ENCODE measurements at places on chromosomes 4 and X. TPM values are rescaled to one million over a fixed set of nuclear protein-coding genes. Genes with fewer than 3 reads are reported as not detected.
A peak's percentile ranks its signal among the peaks of the same experiment; 100 is the strongest.

GRCh38 chr4:2696423-2696822 lies 59.7 kb downstream of the TNIP2 start:
- DNase-seq, result no peak

- peak; percentile 17 for DNase-seq
These were observed 107.5 kb upstream of the ACSL4 start for GRCh38 chrX:109840585-109840984.

DNA sequence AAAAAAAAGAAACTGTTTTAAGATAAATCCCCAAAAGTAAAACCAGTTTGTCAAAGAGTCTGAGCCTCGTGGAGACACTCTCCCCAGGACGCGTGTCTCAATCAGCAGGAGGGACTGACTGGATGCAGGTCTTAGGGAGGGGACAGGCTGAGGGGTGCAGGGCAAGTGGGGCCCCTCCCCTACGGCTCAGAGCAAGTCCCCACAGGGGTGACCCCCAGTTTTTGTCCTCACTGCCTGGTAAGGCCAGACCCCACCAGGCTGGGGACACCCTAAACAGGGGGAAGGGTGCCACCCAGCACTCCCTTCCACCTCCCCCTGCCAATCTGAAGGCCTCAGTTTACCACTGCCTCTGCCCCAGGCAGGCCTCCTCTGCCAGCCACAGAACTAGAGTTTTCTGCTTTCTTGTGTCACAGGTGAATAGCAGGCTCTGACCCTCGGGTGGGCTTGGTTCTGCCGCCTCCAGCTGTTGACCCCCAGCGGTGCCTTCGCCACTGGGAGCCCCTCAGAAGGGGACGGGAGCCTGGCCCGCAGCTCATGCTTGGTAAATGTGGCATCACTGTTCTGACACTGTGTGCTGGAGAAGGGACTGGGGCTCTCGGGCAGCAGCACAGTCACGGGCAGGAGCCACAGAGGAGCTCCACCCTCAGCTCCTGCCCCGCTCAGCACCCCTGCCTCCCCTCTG lies 69.8 kb upstream of the MXD4 start:
- DNase-seq, result no peak

DNA sequence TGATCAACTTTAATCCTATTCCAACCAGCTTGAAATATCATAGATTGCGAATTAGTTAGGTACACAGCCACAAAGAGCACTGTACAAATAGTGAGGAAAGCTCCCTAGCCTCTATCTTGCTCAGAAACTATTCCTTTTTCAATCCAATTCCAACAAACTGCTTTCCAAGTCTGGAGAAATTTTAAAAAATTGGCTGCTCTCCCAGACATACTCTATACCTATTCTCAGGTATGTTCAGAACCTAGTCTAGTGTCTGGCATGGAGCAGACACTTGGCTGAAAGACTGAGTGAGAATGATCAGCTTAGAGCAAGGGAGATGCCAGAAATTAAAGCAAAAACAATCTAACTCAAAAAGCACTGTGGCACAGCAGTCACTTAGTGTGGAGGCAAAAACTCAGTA lies 105.9 kb downstream of the SLC10A7 start:
- no peak for DNase-seq

FGG gene
- total RNA-seq, result not detected

- DNase-seq, result peak; percentile 12
These were observed 104.0 kb upstream of the SHOX start for GRCh38 chrX:526295-527224.

PNMA6A gene
- 0.40 TPM for total RNA-seq

PFKFB1 gene
- 0.60 TPM for total RNA-seq

YY2 gene
- 2.3 TPM for total RNA-seq

TEX13B gene
- total RNA-seq, result not detected

- DNase-seq, result no peak
These were observed 28.4 kb downstream of the ASMTL start for GRCh38 chrX:1424147-1424851.

DNA sequence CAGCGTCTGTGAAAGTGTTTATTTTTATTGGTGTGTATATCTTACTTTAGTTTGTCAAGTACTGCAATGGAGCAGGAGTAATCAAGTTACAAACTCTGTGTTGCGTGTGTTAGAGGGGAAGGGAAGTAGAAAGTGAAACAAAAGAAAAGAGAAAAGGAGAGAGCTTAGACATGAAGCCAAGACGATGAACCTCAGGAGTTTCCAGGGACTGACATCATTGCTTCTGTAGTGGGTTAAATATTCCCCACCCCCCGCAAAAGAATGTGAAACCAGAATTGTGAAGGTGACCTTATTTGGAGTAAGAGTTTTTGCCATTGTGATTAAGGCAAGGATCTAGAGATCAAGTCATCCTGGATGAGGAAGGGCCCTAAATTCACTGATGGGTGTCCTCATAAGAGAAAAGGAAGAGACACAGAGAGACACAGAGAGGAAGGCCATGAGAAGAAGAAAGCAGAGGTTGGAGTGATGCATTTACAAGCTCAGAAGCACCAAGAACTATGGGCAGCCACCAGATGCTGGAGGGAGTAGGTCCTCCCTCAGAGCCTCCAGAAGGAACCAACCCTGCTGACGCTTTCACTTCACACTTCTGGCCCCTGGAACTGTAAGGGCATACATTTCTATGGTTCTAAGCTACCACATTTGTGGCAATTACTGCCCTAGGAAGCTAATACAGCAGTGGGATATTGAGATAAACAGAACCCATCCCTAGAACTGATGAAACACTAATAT lies 173.6 kb upstream of the SFRP2 start:
- DNase-seq, result peak; percentile 27

DNA sequence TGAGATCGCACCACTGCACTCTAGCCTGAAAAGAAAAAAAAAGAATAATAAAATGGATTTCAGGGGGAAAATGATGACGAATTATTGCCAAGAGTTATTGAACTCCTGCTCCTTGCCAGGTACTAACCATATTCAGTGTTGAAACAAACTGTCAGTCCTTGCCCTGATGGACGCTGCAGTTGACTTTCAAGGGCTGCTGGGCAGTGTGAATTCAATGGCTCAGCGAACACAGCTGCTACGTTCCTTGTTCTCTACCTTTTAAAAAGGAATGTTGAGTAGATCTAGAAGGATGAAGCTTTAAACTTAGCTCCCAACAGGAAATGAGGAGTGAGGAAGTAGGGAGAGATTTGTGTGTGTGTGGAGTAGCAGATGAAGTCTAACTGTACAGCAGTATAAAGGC lies 2.7 kb downstream of the LIMCH1 start:
- no peak for DNase-seq

RPS6KA6 gene
- total RNA-seq, result 0.04 TPM

GRCh38 chr4:17811078-17811603 lies 362 bp downstream of the NCAPG start:
- DNase-seq, result peak; percentile 49

DNA sequence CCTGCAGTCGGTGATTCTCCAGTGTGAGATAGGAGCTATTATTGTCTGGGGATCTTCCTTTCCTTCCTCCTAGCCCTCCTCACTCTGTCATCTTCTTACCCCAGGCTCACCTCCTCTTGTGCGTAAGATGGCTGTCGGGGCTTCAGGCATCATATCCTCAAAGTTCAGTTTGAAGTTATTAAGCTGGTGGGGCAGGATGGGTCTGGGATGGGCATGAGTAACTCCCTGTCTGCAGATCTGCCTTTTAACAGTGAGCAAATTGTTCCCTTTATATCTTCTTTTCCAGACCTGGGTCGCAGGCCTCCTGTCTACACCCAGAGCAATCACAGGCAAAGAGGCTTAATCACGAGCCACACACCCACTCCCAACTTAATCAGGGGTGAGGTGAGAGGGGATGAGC lies 900 bp upstream of the MTMR1 start:
- DNase-seq, result peak; percentile 25

DNA sequence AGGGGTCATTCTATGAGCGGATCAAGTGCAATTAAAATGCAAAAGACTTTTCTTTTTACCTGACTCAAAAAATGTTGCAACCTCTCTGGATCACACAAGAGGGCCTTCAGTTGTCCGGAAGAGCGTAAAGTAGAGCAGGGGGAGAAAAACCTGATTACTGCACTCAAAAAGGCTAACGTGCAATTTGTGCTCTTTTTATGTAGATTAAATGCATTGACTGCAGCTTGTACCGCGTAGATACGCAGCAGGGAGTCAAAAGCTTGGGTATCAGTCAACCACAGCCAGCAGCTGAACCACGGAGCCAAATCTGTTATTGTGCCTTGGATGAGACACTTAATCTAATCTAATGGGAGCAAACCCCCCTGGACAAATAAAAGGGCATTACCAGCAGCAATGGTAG lies 107.3 kb upstream of the RAI2 start:
- DNase-seq, result no peak

GRCh38 chr4:14225688-14226207 lies 598.2 kb upstream of the BOD1L1 start:
- no peak for DNase-seq

CXCL8 gene
- total RNA-seq, result 0.18 TPM
